ENCODE measurements at places on chromosomes 12 and 14. TPM values are rescaled to one million over a fixed set of nuclear protein-coding genes. Genes with fewer than 3 reads are reported as not detected.

JAG2 gene
- 16.8 TPM for total RNA-seq

DDN gene
- total RNA-seq, result 0.64 TPM

INHBC gene
- total RNA-seq, result not detected

GPR162 gene
- total RNA-seq, result 28.5 TPM

PLEKHD1 gene
- 1.3 TPM for total RNA-seq

ARHGEF25 gene
- total RNA-seq, result 25.7 TPM
